ENCODE measurements at places on chromosomes 11 and 22. TPM values are rescaled to one million over a fixed set of nuclear protein-coding genes. Genes with fewer than 3 reads are reported as not detected.

Gene JOSD1
- 32.1 TPM for total RNA-seq

Gene SAMM50
- total RNA-seq = 44.6 TPM

Gene APOBEC3B
- total RNA-seq = 30.1 TPM

Gene CST6
- not detected for total RNA-seq

Gene VSIG10L2
- total RNA-seq = not detected
